ENCODE measurements at places on chromosomes 3 and 15.

- no peak for DNase-seq
These were observed 82.2 kb upstream of the WDR72 start for GRCh38 chr15:53841651-53842050.

GRCh38 chr3:155889952-155890351, 19.5 kb downstream of the GMPS start:
- no peak for DNase-seq

DNA sequence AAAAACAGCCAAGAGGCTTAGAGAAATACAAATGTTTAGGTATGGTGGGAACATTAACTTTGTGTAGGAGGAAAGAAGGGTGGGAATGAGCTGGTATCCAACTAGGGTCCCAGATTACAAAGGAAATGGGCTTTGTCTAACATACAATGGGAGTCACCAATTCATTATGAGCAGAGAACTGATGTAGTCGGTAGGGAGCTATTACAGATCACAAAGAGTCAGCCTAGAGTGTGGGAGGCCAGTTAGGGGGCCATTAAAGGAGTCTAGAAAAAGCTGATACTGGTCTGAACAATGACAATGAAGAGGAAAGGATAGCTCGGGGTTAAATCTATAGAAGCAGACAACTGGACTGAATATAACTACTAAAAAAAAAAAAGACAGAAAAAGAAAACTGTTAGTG, 15.5 kb downstream of the ANO10 start:
- no peak for DNase-seq

DNA sequence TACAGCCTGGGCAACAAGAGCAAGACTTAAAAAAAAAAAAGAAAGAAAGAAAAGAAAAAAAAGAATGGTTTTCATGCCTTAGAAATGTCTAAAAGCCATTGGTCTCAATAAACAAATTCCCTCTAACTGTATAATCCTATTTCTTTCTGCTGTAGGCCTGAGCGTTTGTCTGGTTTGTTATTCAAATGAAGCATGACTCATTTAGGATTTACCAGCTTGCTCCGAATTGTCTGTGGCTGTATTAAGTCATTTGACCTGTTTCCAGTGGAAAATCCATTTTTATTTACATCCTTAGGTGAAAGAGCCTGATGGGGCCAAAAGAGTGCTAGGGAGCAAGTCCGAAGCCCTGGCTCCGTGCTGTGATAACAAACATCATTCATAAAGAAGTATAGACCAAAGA, 73.8 kb downstream of the BDH1 start:
- DNase-seq, result no peak

DNA sequence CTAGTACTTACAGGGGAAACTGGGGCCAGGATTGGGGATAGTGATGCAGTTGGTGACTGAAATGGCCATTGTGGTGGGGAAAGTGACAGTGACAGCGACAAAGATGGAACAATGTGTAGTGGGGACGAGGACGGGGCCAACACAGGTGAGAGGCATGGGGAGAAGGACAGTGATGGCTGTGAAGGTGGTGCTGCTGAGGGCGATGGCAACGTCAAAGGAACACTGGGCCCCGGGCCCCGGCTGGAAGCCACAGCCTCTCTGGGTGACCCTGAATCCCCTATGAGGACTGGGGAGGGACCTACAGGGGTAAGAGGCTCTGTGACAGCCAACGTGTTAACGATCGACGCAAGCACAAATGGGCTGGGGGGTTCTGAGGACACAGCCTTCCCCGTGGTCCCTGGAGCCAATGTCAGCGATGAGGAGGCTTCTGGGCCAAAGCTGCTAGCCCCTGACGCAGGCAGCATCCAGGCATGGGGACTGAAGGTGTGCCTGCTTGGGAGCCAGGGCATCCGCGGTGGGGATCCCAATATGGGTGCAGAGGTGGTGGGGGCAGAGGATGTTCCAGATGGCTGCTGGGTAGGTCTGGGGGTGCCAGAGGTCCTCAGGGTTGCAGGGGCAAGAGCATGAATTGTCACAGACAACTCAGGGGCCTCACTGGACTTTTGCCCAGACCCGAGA, 25.2 kb upstream of the GOLGA6C start:
- no peak for DNase-seq

GRCh38 chr3:196918968-196919367, 23.4 kb downstream of the NCBP2 start:
- DNase-seq, result no peak

- DNase-seq, result peak; percentile 18
These were observed 32.2 kb upstream of the TRH start for GRCh38 chr3:129942296-129942695.

DNA sequence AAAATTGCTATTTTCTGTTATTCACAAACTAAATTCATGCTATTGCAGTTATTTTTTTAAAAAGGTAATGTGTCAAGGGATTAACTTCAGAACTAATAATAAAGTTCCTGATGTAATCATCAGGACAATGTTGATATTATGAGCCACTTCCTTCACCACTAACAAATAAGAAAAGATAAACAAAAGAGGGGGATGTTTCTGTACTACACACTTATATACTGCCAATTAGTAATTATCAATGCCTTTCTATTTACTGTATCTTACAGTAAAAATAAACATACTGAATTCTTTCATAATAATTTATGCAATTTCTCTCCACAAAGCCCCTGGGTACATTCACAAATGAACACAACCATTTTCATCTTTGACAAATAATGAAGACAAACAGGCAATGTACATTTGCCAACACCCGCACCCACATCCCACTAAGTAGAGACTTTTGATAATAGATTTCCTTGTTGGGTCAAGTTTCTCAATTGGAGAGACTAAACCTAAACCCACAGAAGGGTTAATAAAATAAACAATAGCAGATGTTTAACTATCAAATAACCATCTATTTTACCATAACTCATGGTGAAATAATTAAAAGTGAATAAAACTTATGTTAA, 3.7 kb downstream of the CBLB start:
- DNase-seq, result no peak

DNA sequence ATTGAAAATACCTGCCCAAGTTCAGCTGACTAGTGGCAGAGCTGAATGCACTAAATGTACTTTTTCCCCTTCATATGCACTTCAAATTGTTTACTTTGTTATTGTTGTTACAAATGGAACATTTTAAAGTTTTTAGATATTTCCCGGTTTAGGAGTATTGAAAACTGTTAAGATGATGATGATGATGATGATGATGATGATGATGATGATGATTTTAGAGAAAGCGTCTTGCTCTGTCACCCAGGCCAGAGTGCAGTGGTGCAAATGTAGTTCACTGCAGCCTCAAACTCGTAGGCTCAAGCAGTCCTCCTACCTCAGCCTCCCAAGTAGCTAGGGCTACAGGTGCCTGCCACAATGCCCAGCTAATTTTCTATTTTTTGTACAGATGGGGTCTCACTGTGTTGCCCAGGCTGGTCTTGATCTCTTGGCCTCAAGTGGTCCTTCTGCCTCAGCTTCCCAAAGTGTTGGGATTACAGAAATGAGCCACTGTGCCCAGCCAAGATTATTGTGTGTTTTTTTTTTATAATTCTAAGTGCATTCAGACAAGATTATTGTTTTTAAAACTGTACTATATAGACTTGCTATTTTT, 45.9 kb upstream of the SLC22A13 start:
- no peak for DNase-seq

GRCh38 chr3:35565048-35565447, 74.3 kb upstream of the ARPP21 start:
- DNase-seq, result no peak

GRCh38 chr15:39787479-39787878, 4.8 kb upstream of the FSIP1 start:
- DNase-seq, result no peak

- DNase-seq, result no peak
These were observed 226.0 kb upstream of the CHRM5 start for GRCh38 chr15:33742306-33742705.

GRCh38 chr15:58440158-58440910, 8.5 kb downstream of the LIPC start:
- DNase-seq, result peak; percentile 39

- no peak for DNase-seq
These were observed 271.5 kb upstream of the DCBLD2 start for GRCh38 chr3:99172736-99173657.

GRCh38 chr15:66163553-66163952, 90.0 kb downstream of the MEGF11 start:
- DNase-seq, result no peak

DNA sequence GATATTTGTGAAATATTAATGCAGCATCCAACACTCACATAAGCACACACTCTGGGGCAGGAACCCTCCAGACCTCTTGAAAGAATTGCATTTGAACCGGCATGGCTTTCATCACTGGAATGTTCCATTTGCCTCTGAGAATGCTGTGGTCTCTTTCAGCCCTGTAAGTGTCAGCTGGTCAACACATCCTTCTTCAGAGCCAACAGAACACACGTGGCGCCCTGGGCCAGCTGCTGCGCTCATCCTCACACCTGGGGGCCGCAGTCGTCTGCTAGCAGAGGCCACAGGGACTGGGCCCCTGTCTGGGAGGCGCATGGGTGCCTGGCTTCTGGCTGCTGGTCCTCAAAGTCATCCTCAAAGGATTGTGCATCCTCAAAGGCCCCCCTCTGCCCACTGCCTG, 71.4 kb upstream of the HERC1 start:
- DNase-seq, result no peak

- DNase-seq, result no peak
These were observed 379.0 kb upstream of the IL12A start for GRCh38 chr3:159609625-159610024.

DNA sequence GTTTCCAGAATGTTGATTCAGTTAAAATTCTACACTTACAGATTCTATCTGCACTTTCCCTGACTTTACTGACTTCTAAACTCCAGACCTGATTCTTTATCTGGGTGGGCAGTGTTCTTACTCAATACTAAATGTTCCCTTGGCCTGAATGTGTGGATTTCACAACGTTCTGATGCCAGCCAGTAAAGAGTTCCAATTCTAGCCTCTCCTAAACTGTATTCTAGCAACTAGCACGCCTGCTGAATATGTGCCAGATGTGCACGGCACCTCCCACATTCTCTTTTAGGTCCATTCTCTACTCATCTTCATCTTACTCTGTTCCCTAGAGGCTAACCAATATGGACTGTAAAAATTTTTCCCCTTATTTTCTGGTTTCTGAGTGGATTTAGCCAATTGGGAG, 479.5 kb upstream of the AGTR1 start:
- DNase-seq, result no peak

- no peak for DNase-seq
These were observed 96.8 kb downstream of the ADAMTS17 start for GRCh38 chr15:100244796-100245486.

DNA sequence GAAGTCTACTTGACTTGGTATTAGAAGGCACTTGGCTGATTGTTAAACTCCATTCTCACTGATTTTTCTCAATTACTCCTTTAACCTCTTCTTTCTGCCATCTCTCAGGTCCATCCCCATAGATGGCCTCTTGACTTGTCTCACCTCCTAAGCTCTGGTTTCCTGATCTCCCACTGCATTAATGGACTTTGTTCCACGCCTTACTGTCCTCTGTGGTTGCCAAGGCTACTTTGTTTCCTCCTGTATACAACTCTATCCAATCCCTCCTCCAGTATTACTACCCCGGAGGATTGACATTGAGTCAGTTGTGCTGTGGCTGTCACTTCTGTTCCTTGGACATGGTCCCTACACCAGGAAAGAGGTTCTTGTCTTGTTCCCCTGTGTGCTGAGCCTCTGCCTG, 10.6 kb upstream of the GLCE start:
- no peak for DNase-seq

GRCh38 chr3:33420966-33421365, 19.2 kb downstream of the UBP1 start:
- DNase-seq, result no peak

DNA sequence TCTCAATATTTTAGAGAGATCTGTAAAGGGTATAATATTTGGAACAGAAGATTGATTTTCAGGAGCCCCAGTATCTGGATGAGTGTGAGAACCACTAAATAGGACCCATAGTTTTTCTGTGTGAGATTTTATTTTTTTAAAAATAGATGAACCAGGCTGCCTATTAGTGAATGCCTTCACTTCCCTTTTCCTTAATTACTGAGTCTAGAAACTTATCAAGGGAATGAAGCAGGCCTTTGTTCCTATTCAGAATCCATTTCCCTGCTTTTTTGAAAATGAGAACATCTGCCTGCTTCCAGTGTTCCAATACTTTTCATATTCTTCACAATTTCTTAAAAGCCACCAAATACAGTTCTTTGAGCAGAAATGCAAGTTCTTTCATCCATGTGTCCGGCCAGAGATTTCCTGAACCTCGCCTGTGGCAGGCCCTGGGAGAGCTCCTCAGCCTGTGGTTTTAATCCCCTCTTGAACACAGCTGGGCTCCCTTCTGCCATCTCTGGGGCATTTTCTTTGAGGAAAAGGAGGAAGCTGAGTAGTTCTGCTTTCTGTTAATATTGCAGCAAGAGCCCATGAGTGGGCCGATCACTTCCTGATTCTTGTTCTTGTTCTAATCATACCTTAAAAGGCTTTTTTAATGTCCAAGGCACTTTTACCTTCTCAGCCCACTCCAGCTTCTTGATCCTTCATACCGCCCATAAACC, 4.7 kb downstream of the EHD4 start:
- DNase-seq, result peak; percentile 36

DNA sequence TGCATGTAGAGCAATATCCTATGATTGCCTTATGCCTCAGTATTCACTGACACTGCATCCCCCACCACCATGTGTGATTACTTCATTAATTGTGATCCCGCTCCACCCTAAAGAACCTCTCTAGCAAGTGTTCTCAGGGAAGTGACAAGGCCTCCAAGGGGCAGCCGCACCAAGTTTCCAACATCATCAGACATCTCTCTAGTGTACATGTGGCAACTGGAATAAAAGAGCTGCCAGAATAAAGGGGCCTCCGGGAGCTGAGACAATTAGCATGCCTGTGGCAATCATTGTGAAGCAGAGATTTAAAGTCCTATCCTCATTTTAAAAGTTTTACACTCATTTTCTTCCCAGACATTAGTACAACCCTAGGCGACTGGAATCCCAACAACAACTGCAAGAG, 902.1 kb upstream of the SEMA6D start:
- no peak for DNase-seq
